ENCODE measurements at places on chromosomes 11 and 22. TPM values are rescaled to one million over a fixed set of nuclear protein-coding genes. Genes with fewer than 3 reads are reported as not detected.

Gene NXPE2
- total RNA-seq = not detected

Gene MIOX
- total RNA-seq = not detected

Gene PDGFB
- 9.2 TPM for total RNA-seq

Gene ELMOD1
- total RNA-seq = not detected

Gene GLYATL2
- total RNA-seq = 1.4 TPM

Gene NXPE4
- total RNA-seq = not detected

Gene SLC5A4
- total RNA-seq = not detected

Gene KLHDC7B
- not detected for total RNA-seq

Gene RCN1
- 214 TPM for total RNA-seq

Gene MPZL3
- total RNA-seq = 1.9 TPM

Gene TMEM151A
- total RNA-seq = 0.39 TPM

Gene OR10AG1
- not detected for total RNA-seq

Gene OR51E2
- total RNA-seq = not detected

Gene MUC2
- not detected for total RNA-seq

Gene ZNF280B
- total RNA-seq = 1.8 TPM

Gene MS4A14
- not detected for total RNA-seq

Gene MPEG1
- not detected for total RNA-seq

Gene RNF215
- total RNA-seq = 23.7 TPM

Gene GPHA2
- total RNA-seq = not detected

Gene TP53AIP1
- total RNA-seq = not detected

Gene IGLL1
- not detected for total RNA-seq

Gene CALCA
- not detected for total RNA-seq

Gene IL17REL
- not detected for total RNA-seq

Gene FAM111A
- 19.2 TPM for total RNA-seq

Gene PRRG4
- total RNA-seq = not detected

Gene DGCR6
- 0.52 TPM for total RNA-seq

Gene BDNF
- 15.6 TPM for total RNA-seq

Gene MGAT3
- total RNA-seq = 2.1 TPM

Gene MMP10
- not detected for total RNA-seq

Gene ART5
- 0.52 TPM for total RNA-seq

Gene DNAJB7
- total RNA-seq = not detected

Gene ARHGEF17
- 39.8 TPM for total RNA-seq

Gene TRIM6
- 2.6 TPM for total RNA-seq

Gene POU2AF2
- not detected for total RNA-seq

Gene RIMBP3B
- under 0.01 TPM for total RNA-seq

Gene FOLR3
- total RNA-seq = not detected

Gene OSBP2
- 0.78 TPM for total RNA-seq

Gene SLC22A8
- not detected for total RNA-seq

Gene SERPIND1
- total RNA-seq = not detected

Gene NFAM1
- not detected for total RNA-seq

Gene LRRC32
- 2.3 TPM for total RNA-seq

Gene IFITM2
- 518 TPM for total RNA-seq

Gene OR51B4
- not detected for total RNA-seq

Gene IGF2
- 42.0 TPM for total RNA-seq

Gene TSPAN4
- total RNA-seq = 176 TPM

Gene SLC22A25
- not detected for total RNA-seq

Gene NRXN2
- not detected for total RNA-seq

Gene VPREB1
- total RNA-seq = not detected

Gene PTPN5
- total RNA-seq = not detected

Gene FOLR2
- total RNA-seq = not detected

Gene HORMAD2
- not detected for total RNA-seq

Gene HEPHL1
- not detected for total RNA-seq

Gene SMARCB1
- total RNA-seq = 104 TPM

Gene SLN
- 0.24 TPM for total RNA-seq

Gene OR51I2
- not detected for total RNA-seq

Gene KREMEN1
- 9.2 TPM for total RNA-seq

Gene KDM4E
- total RNA-seq = not detected
